ENCODE measurements at places on chromosomes 2 and 18.
A peak's percentile ranks its signal among the peaks of the same experiment; 100 is the strongest.

- DNase-seq, result no peak
These were observed 37.8 kb downstream of the GORASP2 start for GRCh38 chr2:170966648-170967396.

DNA sequence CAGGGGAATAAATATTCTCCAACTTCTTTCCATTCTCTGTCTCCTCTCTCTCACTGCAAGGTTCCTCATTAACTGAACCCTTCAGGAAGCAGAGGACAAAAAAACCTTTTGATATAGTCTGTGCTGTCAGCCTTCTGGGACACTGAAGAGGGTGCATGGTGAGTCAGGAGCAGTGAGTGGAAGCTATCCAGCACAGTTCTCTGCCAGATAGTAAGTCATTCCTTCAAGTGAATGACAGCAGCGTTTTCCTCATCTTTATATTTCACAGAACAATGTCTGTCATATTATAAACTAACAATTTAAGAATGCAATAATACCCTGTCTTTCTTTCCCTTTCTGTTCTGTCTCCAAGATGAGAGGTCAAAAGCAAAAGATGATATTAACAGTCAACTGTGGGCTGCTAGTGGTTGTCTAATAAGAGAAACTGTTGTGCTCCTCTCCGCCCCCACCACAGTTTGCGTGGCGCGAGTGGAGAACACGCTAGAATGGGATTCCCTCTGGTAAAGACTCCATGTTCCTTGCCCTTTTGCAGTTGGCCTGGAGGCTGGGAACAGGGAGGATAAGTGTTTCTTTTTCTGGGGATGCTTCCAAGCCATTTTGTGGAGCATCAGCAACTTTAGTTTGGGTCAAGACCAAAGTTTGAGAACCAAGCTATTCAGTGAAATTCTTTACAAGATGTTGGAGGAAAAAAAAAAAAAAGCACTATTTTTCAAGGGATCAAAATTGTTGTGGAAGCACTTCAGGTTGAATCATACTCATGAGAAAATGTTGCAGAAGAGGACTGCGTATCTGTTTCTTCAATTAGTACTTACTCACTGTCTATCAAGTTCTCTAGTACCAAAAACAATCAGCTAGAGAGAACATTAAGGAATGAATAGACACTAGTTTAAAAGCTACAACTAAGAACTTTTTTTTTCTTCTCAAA lies 430.2 kb downstream of the SETBP1 start:
- DNase-seq, result no peak

GRCh38 chr2:176639671-176640070 lies 370.4 kb downstream of the MTX2 start:
- DNase-seq, result no peak

GRCh38 chr18:24731981-24732380 lies 271.5 kb downstream of the HRH4 start:
- no peak for DNase-seq

DNA sequence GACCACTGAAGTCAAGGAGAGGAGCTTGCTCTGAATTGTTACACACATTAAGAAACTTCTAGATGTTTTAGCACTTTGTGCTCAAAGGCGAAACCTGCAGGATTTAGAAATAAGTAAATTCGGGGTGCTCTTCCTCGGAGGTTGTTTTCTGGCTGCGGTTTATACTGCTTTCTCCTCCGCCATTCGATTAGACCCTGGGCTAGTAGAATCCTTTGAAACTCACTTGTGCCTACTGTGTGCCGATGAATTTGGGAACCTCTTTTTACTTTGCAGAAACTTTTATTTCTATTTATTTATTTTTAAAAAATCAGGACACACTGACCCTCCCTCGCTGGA lies 3.5 kb downstream of the MEIS1 start:
- no peak for DNase-seq

- no peak for DNase-seq
These were observed 3.6 kb upstream of the DGKD start for GRCh38 chr2:233350708-233351107.

GRCh38 chr2:11770531-11771188 lies 24.2 kb downstream of the LPIN1 start:
- DNase-seq, result no peak

GRCh38 chr2:231191896-231192872 lies 6.2 kb upstream of the ARMC9 start:
- no peak for DNase-seq

GRCh38 chr18:32010124-32010721 lies 8.4 kb upstream of the RNF125 start:
- no peak for DNase-seq

- DNase-seq, result no peak
These were observed 291.6 kb upstream of the SKOR2 start for GRCh38 chr18:47543080-47543479.

GRCh38 chr2:68222287-68222686 lies 30.0 kb downstream of the PPP3R1 start:
- no peak for DNase-seq

DNA sequence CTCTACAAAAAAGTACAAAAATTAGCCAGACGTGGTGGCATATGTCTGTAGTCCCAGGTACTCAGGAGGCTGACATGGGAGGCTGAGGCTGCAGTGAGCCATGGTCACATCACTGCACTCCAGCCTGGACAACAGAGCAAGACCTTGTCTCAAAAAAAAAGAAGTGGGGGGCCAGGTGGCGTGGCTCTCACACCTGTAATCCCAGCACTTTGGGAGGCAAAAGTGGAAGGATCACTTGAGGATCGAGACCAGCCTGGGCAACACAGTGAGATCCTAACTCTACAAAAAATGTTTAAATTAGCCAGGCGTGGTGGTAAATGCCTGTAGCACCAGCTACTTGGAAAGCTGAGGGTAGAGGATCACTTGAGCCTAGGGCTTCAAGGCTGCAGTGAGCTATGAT lies 23.1 kb downstream of the KCNG3 start:
- DNase-seq, result no peak

DNA sequence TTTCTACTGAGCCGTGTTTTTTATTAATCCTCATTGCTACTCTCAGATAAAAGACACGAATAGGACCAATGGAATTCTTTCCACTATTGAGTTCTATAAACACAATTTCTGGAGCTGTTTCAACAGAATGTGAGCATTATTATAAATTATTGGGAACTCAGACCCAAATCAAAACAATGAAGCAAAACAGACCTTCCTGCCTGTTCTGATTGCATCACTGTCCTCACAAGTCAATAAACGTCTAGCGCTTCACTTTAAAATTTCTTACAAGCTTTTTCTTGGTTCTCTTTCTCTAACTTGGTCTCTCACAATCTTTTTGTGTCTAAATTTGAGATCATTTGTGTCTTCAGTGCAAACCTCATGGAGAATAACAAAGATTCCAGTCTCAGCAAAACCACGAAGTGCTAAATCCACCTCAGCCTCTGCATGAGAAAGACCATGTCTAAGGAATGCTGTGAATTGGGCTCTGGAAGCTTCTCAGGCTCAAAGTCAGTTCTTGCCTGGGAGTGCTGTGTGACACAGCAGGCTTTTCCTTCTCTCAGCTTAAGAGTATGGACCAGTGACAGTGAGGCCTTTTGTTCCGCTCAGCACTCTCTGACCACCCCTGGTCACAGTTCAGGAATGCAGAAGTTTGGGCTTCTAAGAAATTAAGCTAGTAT lies 22.8 kb downstream of the ARHGAP28 start:
- DNase-seq, result no peak

DNA sequence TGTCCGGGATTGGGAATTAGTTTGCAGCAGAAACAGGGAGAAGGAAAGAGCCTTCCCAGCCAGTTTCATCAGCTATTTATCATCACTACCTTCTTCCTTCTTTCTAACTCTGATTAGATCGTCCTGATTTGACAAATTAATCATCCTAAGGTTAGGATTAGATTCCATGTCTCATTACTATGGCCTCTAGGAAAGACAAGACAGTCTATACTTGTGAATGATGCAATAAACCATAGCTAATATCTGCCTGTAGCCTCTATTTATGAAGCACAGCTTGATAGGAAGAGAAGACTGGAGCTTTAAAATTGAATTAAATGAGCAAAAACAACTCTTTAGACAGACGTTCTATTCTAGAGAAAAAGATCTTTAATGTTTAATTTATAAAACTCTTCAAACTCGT lies 25.2 kb upstream of the FRZB start:
- DNase-seq, result no peak

DNA sequence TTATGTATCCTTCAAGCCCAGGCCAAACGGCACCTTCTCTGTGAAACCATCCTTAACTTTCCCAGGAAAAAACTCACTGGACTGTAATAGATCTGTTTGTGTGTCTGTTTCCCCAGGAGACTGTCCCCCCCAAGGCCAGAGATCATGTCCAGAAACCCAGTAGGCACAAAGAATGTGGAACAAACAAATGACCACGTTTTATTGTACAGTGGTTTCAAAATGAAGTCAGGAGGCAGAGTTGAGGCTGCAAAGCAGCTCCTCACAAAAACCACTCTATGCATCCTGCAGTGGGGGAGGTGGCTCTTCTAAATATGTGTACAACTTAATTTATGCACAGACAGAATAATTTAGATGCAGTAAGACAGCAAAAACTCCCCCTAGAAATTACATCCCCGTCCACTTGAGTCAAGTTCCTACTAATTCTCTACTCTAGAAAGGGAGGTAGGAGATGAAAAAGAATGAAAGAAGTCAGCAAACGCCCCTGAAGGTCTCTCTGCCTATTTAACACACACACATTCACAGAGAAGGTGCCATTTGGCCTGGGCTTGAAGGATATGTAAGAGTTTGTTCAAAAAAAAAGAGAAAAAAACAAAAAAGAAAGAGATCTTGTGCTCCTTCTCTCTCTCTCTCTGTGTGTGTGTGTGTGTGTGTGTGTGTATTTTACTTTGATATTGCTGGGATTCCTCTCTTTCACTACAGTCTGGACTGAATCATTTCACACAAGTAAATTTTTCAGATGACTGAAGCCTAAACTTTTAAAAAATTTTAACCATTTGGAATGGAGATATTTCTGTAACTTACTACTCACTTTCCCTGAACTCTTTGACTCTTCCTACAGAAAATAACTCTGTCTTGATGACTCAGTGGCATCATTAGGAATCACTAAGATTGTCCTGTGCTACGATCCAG lies 19.5 kb downstream of the BCL2 start:
- no peak for DNase-seq

- DNase-seq, result no peak
These were observed 17.5 kb upstream of the DPP4 start for GRCh38 chr2:162091325-162092007.

DNA sequence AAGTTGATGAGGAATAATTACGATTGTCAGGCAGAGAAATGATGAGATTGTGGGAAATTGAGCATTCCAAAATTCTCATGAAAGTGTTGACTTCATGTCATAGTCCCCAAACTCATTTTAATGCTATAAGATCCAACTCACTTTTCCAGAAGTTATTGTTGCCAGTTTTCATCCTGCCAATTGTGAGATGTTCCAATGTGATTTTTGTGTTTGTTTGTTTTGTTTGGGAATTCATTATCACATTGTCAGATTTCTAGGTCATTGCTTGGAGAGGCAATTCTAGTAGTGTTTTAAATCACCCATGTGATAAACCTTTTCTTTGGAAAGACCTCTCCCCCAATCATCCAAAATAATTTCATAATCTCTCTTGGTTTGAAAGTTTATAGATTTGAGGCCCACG lies 86.0 kb upstream of the ACVR2A start:
- no peak for DNase-seq

DNA sequence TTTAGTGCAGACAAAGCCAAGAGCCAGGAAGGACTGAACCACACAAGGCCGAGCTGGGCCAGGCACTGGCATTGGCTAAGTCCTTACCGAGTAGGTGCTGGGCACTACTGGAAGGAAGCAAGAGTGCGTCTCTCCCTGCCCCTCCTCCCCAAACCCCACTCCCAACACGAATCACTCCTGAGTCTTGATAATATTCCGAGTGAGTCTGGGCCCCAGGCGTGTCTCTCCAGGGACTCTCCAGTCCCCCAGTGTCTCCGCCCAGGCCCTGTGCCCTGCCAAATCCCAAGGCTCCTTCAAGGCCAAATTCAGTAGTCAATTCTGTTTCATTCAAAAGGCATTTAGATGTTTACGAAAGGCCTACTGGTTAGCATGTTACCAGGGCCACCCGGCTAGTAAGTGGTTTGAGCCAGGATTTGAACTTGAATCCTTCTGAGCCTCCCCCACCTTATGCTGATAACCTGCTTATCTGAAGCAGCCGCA lies 82.8 kb downstream of the GLI2 start:
- no peak for DNase-seq

- DNase-seq, result no peak
These were observed 38.0 kb downstream of the DCDC2C start for GRCh38 chr2:3741396-3741795.

- no peak for DNase-seq
These were observed 78.2 kb downstream of the KCTD1 start for GRCh38 chr18:26470011-26470637.

GRCh38 chr2:201918616-201919307 lies 112.4 kb downstream of the CDK15 start:
- no peak for DNase-seq

GRCh38 chr2:45950606-45951005 lies 299.1 kb downstream of the PRKCE start:
- no peak for DNase-seq

GRCh38 chr2:24329700-24330099 lies 30.6 kb downstream of the ITSN2 start:
- no peak for DNase-seq

DNA sequence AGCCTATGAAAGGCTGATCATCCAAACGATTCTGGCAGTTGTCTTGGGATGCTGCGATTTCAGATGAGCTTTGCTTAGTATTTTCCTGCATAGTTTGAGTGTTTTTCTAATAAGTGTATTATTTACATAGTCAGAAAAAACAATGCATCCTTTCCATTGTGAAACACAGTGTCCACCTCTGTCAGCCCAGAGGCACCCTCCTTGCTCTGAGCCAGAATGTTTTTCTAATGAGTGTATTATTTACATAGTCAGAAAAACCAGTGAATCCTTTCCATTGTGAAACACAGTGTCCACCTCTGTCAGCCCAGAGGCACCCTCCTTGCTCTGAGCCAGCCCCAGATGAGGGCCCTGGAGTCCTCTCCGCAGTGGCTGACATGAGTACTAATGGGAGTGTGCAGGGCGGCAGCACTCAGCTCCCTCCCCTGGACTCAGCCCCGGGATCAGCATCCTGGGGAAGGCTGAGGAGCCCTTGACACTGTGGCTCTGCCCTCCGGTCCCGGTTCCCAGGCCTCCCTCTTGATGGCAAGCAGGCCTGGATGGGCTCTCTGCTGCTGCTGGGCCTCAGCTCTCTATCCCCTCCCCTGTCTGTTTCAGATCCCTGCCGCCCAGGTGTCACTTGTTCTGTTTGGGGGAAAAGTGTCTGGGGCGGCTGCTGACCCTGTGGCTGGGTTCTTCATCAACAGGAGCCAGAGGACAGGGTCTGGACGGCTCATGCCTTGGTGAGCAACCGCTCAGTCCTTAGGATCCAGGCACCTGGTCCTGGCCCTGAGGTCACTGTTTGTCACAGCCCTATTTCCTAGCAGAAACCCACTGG lies 5.9 kb downstream of the MFSD2B start:
- no peak for DNase-seq

DNA sequence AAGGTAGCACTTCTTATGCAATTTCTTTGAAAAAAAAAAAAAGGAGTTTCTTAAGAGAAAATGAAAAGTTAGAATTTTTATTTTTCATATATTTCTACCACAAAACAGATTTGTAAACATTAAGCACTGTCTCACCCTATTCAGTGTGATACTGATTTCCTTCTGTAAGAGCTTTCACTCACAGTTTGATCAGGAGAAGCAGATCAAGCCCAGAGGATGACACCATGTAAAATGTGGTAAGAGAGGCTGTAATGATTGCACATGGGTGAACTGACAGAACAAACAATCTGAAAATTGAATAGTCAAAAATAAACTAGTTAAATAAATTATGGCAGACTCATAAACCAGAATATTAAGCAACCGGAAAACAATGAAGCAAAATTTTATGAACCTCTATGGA lies 54.5 kb downstream of the MEMO1 start:
- no peak for DNase-seq

GRCh38 chr18:13446610-13447461 lies 228.3 kb downstream of the LDLRAD4 start:
- peak; percentile 44 for DNase-seq

GRCh38 chr2:191025135-191025534 lies 11.2 kb upstream of the STAT1 start:
- DNase-seq, result no peak
